ENCODE measurements at places on chromosomes 16 and 17.

DNA sequence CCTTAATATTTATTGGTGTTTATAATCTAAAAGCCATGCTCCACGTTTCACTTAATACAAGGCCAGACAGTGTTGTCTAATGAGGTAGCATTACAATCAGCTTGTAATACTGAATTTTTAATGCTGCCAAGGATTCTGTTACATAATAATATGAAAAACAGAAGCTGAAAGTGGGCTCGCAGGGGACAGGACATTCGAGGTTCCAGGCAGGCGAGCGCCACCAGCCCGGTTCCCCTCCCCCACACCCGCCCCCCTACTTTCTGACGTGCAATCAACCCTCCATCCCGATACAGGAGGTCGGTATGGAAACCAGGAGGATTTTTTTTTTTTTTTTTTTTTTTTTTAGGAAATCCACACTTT, 6.2 kb upstream of the ZFHX3 start:
- no peak for DNase-seq

DNA sequence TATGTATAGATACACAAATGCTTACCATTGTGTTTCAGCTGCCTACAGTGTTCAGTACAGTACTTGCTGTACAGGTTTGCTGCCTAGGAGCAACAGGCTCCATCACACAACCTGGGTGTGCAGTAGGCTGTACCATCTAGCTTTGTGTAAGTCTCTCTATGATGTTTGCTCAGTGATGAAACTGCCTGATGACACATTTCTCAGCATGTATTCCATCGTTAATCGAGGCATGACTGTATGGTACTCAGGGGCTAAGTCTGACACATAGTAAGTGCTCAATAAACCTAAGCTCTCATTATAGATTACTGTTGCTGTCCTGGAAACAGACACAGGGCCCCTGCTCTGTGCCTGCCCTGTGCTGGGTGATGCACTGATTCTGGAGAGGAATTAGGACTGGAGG, 18.1 kb downstream of the KCNJ12 start:
- no peak for DNase-seq

- DNase-seq = no peak
Measured at GRCh38 chr16:57842601-57843000, 40.3 kb upstream of the KIFC3 start.

DNA sequence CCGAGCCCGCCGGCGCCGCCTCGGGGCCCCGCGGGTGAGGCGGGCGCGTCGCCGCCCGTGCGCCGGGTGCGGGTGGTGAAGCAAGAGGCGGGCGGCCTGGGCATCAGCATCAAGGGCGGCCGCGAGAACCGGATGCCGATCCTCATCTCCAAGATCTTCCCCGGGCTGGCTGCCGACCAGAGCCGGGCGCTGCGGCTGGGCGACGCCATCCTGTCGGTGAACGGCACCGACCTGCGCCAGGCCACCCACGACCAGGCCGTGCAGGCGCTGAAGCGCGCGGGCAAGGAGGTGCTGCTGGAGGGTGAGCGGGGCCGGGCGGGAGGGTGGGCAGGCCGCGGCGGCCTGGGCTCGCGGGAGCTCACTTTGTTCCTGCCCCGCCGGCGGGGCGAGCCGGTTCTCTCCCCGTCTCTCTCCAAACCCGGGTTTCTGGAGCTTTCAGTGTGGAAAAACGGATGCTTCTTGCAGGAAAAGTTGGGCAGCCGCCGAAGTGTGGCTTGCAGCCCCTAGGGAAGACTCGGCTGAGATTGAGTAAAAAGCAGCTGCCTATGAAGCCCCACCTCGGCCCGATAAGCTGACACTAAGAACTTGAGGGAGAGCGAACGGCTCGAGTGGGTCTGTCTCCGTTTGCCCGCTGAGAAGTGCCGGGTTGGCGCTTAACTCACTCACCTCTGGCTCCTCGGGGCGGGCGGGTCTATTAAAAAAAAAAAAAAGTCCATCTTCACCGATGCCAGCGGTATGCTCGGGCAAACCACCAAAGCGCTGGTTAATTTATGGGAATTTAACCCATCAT, 677 bp downstream of the SNTB2 start:
- DNase-seq = peak; percentile 35

- DNase-seq = no peak
Measured at GRCh38 chr17:58529275-58529674, 14.8 kb upstream of the MTMR4 start.

DNA sequence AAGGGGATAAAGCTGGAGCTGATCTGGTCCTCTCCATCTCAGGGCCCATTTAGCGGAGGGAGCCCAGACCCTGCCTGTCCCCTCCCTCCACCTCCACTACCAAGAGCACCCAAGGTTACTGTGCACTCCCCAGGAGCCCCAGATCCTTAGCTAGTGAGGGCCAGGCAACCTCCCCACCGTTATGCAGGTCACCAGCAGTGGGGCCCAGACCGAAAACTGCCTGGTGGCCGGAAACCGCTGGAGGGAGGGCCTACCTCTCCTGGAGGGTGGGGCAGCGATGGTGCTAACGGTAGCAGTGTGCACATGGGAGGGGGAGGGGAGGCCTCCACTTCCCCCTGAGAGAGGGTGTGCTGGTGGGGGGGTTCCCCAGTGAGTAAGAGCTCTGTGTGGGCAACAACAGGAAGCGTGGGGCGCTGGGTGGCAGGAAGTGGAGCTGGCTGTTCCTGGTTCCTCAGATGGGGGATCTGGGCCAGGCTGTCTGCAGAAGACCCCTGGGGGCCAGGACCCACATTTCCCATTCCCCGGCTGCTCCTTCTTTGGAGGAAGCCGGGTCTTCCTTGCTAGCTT, 4.4 kb downstream of the FMNL1 start:
- DNase-seq = peak; percentile 98

DNA sequence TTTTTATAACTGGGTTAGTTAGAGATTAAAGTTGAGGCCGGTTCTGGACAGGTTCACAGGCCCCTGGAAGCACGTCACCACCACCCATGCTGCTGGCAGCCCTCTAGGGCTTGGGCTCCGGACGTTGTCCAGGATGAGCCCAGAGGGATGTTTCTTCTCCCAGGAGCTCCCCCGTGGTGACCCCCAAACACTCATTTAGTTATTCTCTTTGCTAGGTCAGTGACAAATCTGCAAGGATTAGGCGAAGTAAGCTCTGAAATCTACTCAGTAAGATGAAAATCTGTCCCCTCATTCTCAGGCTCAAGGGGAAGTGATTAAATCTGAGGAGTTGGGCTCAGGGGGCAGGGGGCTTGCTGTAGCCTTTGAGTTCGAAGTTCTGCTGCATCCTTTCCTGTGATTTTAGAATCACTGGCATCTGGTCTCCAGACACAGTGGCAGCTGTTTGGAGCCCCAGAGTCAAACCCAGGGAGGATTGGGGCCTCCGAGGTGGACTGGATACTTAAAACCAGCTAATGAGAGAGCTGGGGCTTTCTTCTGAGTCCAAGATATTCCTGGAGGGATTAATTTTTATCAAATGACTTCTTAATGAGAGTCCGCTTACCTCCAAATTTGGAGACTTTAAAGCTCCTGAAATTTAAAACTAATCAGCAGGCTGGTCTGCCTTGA, 49.2 kb upstream of the HS3ST2 start:
- no peak for DNase-seq

- DNase-seq = no peak
Measured at GRCh38 chr17:27466376-27466742, 10.1 kb downstream of the KSR1 start.

DNA sequence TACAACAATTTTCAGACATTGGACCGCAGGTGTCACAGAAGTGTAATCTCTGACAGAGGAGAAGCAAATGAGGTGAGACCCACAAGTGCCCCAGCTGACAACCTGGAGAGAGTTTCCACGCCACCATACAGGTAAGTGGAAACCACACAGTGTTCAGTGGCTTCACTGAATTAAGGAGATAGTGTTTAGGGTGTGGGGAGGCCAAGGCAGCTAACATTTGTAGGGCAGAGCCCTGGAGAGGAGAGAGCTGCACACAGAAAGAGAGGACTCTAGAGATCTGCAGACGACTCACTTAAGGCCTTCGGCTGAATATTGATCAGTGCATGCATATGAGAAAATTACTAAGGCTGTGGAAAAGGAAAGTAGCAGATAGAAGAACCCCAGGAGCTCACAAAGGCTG, 228.9 kb upstream of the TNRC6C start:
- no peak for DNase-seq

GRCh38 chr16:57157533-57157932, 28.3 kb downstream of the PSME3IP1 start:
- no peak for DNase-seq

GRCh38 chr17:42784409-42784808, 4.0 kb downstream of the WNK4 start:
- no peak for DNase-seq

GRCh38 chr17:7281953-7282751, 634 bp downstream of the SLC2A4 start:
- no peak for DNase-seq

DNA sequence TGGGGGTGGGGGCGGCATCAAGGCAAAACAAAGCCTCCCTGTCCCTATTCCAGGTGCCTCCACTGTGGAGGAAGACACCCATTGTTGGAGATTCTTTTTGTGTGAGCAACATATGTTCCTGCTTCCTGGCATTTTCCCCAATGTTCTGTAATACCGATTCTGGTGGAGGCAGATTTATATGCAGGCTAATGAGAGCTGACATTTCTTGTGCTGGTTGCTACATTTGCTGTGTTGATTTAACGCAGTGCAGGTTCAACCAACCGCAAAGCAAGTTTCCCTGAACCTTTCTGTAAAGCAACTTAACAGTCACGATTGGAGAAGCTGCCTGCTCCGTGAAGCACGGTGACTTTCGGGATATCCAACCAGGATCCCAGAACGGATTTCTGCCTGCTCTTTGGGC, 260.5 kb downstream of the CBLN1 start:
- DNase-seq = no peak

- DNase-seq = no peak
Measured at GRCh38 chr16:73015612-73016487, 32.1 kb downstream of the ZFHX3 start.

GRCh38 chr16:82655072-82655714, 28.4 kb downstream of the CDH13 start:
- DNase-seq = peak; percentile 64

GRCh38 chr17:43018932-43019331, 3.3 kb downstream of the VAT1 start:
- DNase-seq = no peak

GRCh38 chr16:49194537-49195236, 87.0 kb downstream of the CBLN1 start:
- DNase-seq = no peak

GRCh38 chr16:25916037-25916436, 224.3 kb downstream of the HS3ST4 start:
- no peak for DNase-seq
